Right ventricle myocardium inferior (tissue), 1 donor: ENCODE measurements at places on chromosomes 4 and X.

DNA sequence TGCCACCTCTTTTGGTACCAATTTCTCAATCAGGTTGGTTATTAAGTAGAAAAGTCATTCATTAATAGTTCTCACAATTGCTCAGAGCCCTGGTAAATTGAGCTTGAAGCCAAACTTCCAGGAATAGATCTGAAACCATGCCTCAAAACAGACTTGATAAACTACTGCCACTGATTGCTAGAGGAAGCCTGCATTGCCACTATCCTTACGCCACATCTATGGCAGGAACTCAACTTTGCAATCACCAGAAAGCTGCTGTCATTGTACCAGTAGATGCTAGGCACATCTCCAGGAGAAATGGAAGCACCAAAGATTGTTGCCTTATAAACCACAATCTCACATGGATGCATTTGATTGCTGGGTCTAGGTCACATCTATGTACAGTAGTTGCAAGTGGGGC, 21.6 kb upstream of the TSPAN7 start:
- DNase-seq, result no peak

- DNase-seq, result no peak
These were observed 68.9 kb upstream of the MND1 start for GRCh38 chr4:153275380-153276276.

DNA sequence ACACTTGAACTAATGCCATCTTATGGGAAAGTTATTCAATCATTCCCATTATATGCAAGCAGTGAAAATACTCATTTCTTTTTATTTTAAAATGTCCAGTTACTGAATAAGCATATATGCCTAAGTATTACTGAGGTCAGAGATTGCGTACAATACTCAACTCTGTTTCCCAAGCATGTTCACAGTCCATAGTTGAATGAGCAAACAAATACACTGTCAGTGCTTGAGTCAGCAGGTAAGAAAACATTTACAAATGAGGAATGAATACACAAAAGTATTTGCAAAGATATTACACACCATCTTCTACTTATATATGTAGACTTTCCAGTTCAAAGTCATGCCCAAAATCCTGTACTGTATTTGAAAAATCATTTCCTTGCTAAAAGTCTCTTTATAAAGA, 74.1 kb downstream of the TSPAN5 start:
- DNase-seq, result no peak

DNA sequence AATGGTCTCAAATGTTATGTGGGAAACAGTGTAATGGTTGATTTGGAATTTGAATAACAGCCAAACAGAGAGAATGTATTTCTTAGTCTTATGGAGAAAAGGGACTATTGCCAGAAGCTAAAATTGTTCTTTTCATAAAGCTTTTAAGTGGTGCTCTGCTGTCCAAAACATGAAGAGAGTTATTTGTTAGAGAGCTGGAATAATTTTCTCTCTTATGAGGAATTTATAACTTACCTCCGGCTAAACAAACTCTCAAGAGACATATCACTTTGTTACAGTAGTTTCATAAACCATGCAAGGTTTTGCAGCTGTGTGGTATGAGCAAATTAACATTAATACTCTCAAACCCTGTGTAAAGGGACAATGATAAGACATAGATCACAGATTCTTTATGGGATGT, 28.6 kb downstream of the SULT1B1 start:
- no peak for DNase-seq

- peak; percentile 25 for DNase-seq
These were observed 25.5 kb upstream of the RXFP1 start for GRCh38 chr4:158496030-158496741.

- no peak for DNase-seq
These were observed 484.5 kb downstream of the PDGFC start for GRCh38 chr4:156487107-156487506.

GRCh38 chr4:181301735-181302710, 941.2 kb upstream of the TENM3 start:
- no peak for DNase-seq

DNA sequence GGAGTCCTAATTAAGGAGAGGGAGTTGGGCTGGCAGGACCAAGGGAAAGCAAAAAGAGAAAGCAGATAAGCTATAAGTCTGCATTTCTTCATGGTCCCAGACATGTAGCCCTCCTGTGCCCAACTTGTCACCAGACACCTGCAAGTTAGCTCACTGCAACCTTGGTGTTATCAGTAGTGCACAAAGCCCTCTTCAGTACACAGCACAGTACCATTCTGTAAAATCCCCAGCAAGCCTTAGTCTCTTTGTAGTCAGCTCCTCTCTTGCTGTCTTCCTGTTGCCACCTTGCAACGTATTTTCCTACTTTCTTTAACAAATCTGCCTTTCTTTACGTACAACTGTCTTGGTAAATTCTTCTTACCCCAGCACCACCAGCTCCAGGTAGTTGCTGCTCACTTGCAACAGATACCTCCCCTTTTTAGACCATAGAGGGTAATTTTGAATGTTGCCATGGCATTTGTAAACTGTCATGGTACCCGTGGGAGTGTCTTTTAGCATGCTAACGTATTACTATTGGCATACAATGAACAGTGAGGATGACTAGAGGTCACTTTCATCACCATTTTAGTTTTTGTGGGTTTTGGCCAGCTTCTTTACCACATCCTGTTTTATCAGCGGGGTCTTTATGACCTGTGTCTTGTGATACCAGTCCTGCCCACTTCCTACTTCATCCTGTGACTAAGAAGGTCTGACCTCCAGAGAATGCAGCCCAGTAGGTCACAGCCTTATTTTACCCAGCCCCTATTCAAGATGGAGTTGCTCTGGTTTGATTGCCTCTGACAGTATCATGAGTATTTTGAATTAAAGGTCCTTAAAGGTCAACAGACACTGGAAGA, 28.3 kb upstream of the AP1S2 start:
- no peak for DNase-seq

- DNase-seq, result no peak
These were observed 75.6 kb downstream of the SOWAHB start for GRCh38 chr4:76822303-76822702.

DNA sequence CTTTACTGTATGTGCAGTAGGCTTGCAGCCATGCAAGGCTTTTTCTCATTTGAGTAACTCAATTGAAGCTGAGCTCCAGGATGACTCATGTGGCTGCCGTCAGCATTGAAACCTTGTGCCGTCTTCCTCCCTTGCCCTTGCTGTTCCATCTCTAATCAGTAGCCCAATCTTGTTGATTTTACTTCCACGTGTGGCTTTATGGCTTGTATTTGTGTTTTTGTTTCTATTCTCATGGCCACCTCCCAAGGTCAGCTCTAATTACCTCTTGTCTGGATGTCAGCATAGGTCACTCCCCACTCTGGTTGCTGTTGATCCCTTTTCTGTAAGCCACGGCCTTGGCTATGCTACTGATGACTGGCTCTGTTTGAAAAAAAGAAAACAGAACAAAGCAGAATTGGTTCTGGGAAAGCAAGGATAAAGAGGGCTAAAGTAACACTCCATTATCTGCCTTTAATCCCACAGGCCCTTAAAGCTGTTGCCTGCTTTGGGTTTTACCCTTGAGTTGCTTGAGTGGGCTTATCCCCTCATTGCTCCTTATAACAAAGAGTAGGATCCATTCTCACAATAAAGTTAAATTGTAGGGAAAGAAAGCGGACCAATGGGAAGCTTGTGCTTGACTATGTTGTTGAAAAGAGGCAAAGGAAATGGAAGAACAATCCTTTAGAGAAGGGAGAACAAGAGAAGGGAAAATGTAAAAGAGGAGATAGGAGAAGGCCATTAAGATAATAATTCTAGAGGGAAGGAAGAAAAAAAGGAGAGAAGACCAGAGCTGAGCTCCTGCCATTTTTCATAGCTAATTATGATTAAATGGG, 173.9 kb upstream of the PGRMC2 start:
- no peak for DNase-seq

GRCh38 chrX:124256629-124257380, 75.7 kb upstream of the TEX13D start:
- no peak for DNase-seq

- no peak for DNase-seq
These were observed 332.8 kb upstream of the PUDP start for GRCh38 chrX:7480721-7481120.

- peak; percentile 57 for DNase-seq
These were observed 435.8 kb downstream of the SPRY1 start for GRCh38 chr4:123832173-123833026.

GRCh38 chrX:8879750-8880149, 78.6 kb upstream of the FAM9A start:
- DNase-seq, result no peak

DNA sequence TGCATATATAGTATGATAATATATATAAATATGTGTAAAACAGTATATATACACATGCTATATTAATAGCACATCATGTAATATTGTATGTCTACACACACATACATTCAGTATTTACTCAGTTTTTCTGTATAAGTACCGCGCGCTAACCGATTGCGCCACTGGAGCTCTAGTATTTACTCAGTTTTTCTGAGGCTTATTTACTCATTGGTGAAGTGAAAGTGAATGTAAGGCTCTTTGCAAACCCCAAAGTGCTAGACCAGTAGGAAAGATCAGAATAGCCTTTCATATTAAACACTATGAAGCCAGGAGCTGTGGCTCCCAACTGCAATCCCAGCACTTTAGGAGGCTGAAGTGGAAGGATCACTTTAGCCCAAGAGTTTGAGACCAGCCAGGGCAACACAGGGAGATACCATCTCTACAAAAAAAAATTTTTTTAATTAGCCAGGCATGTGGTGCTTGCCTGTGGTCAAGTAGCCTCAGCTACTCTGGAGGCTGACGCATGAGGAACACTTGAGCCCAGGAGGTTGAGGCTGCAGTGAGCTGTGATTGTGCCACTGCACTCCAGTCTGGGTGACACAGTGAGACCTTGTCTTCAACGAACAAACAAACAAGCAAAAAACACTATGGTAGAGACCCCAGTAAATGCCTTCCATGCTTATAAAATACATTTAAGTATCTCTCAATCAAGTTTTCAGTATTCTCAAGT, 125.8 kb downstream of the KIT start:
- no peak for DNase-seq

GRCh38 chrX:40470830-40471429, 109.8 kb upstream of the ATP6AP2 start:
- DNase-seq, result no peak

- DNase-seq, result no peak
These were observed 19.6 kb upstream of the ABRAXAS1 start for GRCh38 chr4:83504503-83504902.

DNA sequence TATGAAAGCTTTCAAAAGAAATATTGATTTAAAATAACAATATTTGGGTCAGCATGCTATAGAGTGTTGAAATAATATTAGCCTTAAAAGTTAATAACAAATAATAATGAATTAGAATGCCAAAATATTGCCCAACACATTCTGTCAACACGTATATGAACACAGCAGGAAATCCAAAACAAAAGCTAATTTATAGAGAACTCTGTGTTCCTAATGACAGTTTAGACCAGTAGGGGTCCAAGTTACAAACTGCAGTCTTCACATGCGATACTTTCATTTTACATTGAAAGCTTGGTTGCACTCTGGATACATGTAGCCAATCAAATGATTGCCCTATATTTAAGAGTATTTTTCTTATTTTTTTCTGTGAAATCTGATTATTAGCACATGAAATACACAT, 274.4 kb downstream of the DCTD start:
- DNase-seq, result no peak

DNA sequence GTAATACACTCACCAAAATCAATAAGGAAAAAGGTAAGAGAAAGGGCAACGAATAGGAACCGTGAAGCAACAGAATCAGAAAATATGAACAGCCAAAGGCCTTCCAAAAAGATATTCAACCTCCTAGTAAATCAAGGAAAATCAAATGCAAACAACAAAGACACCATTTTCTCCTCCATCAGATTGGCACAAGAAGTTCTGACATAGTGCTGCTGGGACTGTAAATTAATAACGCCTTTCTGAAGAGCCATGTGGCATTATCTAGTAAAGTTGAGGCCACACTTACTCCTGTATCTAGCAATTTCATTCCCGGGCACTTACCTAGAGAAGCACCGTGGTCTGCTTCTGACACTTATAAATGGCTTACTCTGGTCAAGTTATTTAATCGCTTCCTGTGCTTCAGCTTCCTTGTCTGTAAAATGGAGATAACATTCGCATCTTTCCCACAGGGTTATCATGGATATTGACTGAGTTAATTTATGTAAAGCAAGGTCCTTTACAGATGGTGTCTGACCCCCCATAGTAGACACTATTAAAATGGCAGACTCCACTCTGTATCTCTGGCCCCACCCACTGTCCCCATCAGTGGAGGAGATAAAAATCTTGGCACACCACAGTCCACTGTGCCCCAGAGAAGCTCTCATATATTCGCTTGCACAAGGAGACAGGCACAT, 20.5 kb upstream of the ENPP6 start:
- DNase-seq, result no peak

DNA sequence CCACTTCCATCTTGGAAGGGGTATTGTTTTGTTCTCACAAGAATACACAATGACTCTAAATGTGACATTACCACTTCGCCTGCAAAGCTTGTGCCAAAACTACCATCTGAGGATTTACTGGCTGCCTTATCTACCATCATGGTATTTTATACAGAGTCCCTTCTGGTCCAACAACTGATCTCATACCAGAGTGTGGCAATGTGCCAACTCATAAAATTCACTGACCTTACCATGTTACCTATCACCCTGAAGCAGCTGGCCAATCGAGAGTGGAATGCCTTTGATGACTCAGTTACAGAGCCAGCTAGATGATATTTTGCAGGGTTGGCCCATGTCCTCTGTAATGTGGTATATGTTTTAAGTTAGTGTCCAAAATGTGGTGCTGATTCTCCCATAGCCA, 3.8 kb upstream of the SERPINA7 start:
- no peak for DNase-seq

DNA sequence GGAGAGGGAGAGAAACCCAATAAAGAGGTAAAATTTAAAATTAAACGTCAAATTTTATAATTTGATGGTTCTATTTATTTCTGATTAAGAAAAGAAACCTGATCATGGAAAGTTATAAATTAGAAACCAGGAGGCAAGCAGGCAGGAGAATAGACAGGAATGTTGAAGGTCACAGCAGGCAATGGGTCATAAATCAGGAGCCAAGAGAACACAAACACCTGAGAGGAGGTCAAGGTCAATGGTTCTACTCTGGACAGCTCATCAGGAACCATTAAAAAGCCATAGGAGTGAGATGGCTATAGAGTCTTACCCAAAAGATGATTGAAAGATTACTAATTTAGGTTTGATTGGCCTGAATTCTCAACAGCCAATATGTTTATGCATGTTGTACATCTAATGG, 126.9 kb upstream of the HCCS start:
- no peak for DNase-seq

- DNase-seq, result no peak
These were observed 112.1 kb upstream of the ARSJ start for GRCh38 chr4:114091546-114091945.

- no peak for DNase-seq
These were observed 50.0 kb upstream of the VMA21 start for GRCh38 chrX:151346931-151347543.

DNA sequence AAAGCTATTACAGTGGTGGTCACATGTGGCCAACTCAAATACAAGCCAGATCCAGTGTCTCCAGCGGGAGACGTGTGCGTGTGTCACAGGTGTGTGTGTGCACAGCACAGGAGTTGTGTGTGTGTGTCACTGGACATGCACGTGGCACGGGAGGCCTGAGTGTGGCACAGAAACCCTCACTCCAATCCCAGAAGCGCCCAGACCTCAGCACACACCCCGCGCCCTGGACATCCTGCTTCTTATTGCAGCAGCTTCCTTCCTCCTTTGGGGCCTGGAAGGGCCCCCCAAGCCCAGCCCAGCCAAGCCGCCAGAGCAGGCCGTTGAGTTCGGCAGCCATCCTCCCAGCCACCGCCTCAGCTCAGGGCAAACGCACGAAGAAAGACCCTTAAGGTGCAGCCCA, 37.9 kb downstream of the ACOX3 start:
- peak; percentile 79 for DNase-seq

- no peak for DNase-seq
These were observed 235.1 kb upstream of the HCCS start for GRCh38 chrX:10875995-10876394.
